Urothelium cell line (cell line): ENCODE measurements at places on chromosomes 2 and 18.
A peak's percentile ranks its signal among the peaks of the same experiment; 100 is the strongest.

- DNase-seq = no peak
These were observed 50.6 kb upstream of the EML6 start for GRCh38 chr2:54672590-54673456.

GRCh38 chr2:219476652-219477151, 22.0 kb upstream of the GMPPA start:
- DNase-seq = no peak

- no peak for DNase-seq
These were observed 11.5 kb upstream of the ST8SIA5 start for GRCh38 chr18:46768166-46768921.

DNA sequence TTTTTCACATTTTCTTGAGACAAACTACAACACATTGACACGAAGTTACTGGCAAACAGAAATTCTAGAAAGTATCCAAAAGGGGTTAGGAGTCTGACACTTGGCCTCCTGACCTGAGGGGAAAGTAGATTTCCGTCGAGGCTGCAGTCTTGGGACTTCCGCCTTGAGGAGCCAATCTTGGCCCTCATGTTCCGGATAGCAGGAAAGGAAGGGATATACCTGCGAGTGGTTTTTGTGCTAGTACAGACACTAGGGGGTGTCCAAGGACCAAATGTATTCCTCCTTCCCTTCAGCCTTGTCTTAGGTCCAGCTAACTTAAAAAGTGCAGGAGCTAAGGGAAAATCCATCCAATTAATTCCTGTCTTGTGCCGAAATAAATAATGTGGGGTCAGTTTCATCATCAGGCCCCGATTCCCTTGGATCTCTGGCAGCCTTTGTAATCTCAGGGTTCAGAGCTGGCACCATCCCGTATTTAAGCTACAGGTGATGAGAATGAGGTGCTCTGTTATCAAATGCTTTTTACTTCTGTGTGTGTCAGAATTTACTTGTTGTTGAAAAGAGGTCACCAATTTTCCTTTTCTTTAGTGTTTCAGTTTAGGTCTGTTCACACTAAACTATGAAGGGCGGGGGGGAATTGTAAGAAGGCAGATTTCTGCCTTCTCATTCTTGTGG, 330.2 kb upstream of the FANCL start:
- peak; percentile 78 for DNase-seq

DNA sequence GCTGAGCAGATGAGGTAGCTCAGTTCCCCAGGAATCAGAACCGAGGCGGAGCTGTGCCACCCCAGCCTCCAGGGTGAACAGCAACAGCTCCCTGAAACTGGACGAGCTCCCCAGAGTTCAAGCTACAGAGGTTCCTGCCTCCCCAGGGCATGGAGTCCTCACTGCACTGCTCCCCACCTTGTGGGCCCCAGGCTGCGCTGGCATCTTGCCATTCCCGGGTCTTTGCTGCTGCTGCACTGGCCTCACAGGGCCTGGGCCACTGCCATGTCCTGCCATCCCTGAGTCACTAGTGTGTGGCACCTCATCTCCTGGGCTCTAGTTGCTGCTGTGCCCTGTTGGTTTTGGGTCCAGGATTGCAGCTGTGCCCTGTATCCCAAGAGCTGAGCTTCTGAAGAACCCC, 166.9 kb downstream of the SNTG2 start:
- DNase-seq = no peak
